NCI-H2029 treated with DMSO at 0.1 percent for 48 hours (cell line): ENCODE measurements at places on chromosomes 1 and 21.

GRCh38 chr1:181077576-181078242 is 10.8 kb upstream of the IER5 start:
- DNase-seq, result no peak

DNA sequence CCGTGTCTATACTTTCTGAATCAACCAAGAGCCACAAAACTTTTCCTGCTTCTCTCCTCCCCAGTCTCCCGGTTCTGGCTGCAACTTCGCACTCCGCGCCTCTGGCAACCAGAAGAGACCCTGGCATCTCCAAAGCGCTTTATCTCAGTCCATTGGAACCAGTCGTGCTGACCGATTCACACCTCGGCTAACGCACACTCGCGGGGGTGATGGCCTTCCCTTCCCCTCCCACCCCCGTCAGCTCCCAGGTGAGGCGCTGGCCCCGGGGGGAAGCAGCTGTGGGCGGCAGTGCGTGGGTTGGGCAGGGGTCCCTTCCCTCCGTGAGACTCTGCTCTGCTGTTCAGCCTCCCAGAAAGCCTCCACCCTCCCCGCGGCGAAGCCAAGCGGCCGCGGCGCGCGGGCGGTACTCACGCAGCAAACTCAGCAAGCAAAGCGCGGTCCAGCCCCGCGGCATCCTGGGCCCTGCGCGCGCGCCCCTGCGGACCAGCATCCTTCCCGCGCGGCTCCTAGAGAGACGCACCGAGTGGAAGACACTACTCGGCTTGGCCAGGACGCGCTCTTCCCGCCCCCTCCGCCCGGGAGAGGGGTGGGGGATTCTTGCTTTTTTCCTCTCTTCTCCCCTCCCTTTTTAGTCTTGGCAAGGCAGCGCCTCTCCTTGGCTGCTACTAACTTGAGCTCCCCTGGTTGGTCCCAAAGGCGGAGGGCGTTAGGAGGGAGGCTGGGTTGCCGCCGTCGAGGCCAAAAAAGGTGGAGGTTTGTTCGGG is at the start of gene CD34:
Gene CD34, minus strand, starts transcription at position 535 of the 764 bp plus-strand sequence. Its CDS starts 45 bp downstream, at position 490.
- DNase-seq, result no peak

DNA sequence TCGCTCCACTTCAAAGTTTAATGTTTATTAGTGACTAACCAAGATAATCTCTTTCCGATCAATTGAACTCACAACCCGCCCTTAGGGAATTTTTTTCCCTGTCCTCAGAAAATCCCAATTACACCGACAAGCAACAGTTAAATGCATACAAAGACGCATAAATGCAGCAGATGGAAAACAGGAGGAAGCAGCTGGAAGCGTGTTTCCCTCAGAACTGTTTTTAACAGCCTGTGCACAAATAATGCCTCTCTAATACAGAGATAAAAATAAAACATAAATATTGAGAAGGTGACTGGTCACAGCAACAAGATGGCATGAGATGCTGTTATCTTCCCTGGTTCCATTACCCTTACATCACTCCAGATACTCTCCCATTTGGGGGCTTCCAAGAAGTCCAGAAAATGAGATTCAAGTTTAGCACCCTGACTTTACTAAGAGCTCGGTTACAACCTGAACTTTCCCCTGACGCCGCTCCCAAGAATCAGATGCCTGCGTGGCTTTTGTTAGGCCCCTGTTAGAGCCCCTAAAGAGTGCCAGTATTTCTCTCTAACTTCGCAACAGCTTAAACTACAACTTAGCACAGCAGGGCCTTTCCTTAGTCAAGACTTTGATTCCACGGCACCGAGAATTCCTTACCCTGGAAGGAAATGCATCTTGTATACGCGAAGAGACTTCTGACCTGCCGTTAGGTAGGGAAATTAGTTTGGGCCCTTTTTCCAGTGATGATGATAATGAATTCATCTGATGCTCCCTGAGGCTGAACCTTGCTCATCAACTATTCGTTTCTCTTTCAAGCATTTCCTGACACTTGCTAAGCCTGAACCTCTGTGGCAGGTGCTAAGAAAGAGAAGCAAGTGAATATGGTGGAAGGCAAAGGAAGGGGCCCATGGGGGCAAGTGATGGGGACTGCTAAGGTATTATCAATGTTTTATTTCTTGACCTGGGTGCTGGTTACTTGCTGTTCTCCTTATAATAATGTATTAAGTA is 137.7 kb upstream of the SMYD2 start:
- DNase-seq, result no peak

DNA sequence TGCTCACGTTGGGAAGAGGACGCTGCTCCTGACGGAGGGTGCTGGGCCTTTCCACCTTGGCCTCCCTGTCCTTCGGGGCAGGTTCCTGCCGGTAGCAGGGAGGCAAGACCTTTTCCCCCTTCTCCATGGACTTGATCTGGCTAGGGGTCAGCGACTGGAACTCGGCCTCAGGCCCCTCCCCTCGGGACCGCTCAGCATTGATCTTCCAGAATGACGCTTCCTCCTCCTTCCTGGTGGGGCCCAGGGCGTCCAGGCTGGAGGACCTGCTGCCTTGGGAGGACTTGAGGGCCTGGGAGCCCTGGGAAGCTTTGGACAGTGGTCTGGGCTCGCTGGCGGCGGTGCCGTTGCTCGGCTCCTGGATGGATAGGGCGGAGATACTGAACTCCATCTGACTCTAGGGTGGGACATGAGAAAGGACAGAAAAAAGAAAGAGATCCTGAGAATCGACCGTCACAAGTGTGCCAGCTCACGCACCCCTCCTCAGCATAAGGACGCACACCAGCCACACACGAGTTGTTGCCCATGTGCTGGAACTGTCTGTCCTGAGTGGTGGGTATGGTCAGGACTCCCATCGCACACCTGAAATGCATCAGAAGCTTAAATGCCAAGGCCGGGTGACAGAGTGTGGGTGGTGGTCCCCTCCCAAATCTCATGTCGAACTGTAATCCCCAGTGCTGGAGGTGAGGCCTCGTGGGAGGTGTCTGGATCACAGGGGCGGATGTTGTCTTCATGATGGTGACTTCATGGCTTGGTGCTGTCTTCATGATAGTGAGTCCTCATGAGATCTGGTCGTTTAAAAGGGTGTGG is 24.6 kb downstream of the C1orf198 start:
- DNase-seq, result no peak

DNA sequence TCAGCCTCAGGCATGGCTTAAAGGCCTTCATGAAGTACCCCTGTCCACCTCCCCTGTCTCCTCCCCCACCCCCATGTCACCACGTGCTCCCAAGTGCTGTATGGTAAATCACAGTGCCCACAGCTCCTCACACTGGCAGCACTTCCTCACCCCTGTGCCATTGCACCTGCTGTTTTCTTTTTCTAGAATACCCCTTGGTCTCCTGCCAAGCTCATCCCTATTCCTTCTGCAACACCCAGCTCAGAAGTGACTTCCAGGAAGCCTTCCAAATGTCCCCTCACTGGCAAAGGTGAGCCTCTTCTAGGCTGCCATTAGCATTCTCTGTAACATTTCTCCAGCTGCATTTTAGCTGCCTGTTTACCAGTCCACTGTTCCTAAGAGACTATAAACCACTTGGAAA is 9.4 kb downstream of the AKNAD1 start:
- DNase-seq, result peak; percentile 88

DNA sequence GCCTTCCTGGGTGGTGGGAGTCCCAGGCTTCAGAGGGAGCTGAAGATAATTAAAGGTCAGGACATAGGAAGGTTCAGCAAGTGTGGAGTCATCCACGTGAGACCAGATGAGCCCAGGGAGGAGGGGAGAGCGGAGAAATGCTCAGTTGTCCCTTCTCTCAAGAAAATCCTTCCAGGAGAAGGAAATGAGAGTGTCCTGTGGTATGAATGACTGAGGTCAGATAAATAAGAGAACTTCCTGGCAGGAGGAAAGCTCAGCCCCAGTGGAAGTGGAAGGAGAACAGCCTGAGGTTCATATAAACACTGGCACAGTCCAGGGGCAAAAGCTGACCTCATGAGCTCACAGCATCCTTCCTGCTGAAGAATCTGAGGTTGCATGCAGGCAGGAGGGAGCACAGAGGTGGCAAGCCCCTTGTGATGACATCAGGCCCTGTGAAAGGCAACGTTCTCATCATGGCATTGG is 97.6 kb downstream of the NAV1 start:
- no peak for DNase-seq

- no peak for DNase-seq
Measured at GRCh38 chr1:211420845-211421454, 71.0 kb downstream of the RD3 start.

- DNase-seq, result no peak
Measured at GRCh38 chr1:190170321-190170720, 307.3 kb downstream of the BRINP3 start.

GRCh38 chr1:17397910-17398695 is 26.1 kb downstream of the PADI6 start:
- DNase-seq, result no peak

DNA sequence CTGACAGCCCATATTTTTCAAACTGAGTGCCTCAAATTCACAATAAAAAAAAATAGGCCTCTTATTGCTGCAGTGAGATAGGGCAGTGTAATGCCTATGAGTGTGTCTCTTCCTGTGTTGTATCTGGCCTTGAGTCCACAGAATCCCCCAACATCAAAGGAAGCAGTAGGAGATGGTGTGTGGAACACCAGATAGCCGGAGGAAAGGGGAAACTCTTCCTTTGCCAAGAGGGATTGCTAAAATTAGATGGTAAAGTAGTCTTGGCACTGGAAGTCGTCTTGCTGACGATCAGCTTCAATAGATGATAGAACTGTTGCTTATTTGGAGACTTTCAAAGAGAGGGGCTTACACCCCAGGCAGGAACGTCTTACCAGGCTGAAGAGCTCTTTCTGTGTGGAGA is 51.8 kb downstream of the RUNX1 start:
- DNase-seq, result no peak

DNA sequence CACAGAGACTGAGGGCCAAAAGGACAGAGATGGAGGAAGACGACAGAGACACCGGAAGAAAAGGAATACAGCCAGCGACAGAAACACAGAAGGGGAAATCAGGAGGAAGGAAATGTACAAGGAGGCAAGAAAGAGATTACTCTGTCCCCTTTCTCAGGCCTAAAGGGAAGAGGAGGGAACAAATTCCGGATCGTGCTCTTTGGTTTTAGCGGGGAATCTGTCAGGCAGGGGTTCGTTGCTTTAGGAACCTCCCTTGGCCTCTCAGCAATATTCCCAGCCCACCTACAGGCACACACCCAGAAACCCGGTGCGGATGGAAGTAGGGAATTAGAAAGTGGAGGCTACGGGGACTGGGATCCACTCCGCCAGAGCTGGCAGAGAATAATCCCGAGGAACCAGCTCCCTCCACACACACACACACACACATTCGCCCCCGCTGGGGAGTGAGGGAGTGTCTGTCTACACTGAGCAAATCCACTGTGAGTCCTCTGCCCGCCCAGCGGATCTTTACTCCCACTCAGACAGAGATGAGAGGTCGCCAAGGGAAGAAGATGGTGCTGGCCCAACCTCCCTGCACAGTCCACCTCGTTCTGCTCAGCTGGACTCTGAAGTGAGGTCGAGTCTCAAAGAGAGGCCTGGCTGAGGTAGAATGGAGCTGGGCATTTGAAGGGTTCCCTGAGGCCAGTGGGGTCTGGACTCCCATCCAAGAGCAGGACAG is 5.7 kb downstream of the TAL1 start:
- DNase-seq, result no peak

GRCh38 chr21:32930673-32931072 is 95.1 kb upstream of the OLIG2 start:
- DNase-seq, result no peak

GRCh38 chr1:109802901-109803561 is 39.3 kb upstream of the EPS8L3 start:
- no peak for DNase-seq

DNA sequence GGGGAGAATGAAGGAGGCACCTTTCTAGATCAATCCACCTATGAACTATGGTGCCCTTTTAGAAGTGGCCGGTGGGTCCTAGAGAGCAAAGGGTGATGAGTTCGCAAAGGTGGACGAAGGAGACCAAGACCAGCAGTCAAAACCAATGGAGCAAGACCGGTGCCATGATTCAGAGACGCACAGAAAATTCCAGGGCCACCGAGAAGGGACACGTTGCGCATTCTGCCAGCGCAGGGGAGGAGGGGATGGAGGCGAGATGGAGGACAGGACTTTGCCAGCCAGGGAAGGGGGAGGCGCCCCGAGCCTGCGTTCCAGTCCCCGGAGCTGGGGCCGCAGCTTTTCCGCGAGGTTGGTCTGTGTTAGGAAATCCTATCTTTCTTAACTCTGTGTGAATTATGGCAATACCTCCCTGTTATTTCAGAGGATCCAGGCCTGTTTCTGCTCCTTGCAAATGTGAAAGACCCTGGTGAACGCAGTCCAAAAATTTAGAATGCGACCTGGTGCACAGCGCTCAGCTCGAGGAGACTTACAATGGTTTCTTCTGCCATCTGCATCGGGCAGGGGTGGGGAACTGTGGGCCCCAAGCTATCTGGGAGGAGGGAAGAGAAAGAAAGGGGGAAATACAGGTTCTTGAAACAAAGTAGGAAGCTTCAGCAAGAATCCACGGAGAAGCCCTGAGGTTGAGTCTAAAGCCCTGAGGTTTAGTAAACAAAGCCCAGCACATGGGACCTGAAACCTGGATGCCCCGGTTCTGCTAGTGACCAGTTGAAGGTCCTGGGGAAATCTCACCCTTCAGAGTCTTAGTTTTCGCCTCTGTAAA is 129.4 kb downstream of the MRPS6 start:
- no peak for DNase-seq

- DNase-seq, result no peak
Measured at GRCh38 chr21:45950740-45951515, 30.6 kb upstream of the COL6A1 start.

DNA sequence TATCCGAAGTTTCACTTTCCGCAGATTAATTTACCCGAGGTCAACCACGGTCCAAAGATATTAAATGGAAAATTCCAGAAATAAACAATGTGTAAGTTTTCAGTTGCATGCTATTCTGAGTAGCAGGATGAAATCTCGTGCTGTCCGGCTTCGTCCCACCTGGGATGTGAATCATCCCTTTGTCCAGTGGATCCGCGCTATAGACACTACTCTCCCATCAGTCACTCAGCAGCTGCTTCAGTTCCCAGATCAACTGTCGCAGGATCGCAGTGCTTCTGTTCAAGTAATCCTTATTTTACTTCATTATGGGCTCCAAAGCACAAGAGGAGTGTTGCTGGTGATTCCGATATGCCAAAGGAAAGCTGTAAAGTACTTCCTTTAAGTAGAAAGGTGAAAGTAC is 8.3 kb upstream of the LRP8 start:
- DNase-seq, result no peak

- peak; percentile 65 for DNase-seq
Measured at GRCh38 chr1:107750364-107750959, 214.5 kb downstream of the VAV3 start.

GRCh38 chr1:183368213-183369108 is 49.7 kb downstream of the NMNAT2 start:
- no peak for DNase-seq

- no peak for DNase-seq
Measured at GRCh38 chr1:235989105-235989504, 75.8 kb downstream of the NID1 start.

GRCh38 chr1:65946376-65946775 is 153.7 kb downstream of the PDE4B start:
- DNase-seq, result no peak

GRCh38 chr1:221381910-221382623 is 359.8 kb downstream of the DUSP10 start:
- no peak for DNase-seq

- DNase-seq, result no peak
Measured at GRCh38 chr21:44585892-44586291, 5.5 kb upstream of the KRTAP10-5 start.
